ENCODE measurements at places on chromosomes 2 and 18.

- DNase-seq, result no peak
Measured at GRCh38 chr2:173982918-173983317, 17.7 kb upstream of the SP3 start.

DNA sequence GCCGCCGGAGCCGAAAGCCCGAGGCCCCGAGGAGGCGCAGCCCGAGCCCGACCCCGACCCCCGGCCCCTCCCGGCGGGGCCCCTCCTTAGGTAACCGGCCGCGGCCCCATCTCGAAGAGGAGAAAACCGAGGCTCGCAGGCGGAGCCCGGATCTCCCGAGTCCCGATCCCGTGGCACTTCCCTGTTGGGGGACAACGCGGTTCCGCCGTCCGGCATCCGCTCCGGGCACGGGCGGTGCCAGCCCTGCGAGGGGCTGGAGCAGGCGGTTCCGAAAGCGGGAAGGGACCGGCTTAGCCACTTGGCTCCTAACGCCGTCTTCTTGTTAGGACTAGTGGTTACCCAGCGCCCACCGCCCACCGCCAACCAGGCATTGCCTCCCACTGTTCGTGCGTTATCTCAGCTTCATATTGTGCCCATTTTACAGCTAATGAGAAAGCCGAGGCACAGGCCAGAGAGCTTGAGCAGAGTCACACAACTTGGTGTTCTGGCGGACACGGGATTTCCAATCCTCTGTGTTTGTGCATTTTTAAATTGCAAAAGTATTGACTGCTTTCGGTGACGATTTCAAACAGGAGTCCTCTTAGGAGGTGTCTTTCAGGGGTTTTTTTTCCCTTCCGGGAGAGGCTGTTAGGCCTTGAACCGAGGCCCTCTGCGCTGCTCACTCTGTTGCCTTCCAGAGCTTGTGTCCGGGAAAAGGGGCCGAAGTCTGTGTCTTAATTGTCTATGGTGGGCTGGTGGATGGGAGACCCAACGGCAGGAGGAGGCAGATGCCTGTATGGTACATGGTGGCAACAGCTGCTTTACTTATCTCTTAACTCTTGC is 562 bp downstream of the CENPA start:
- DNase-seq, result peak; percentile 33

- DNase-seq, result no peak
Measured at GRCh38 chr18:25146512-25146910, 205.5 kb downstream of the ZNF521 start.

DNA sequence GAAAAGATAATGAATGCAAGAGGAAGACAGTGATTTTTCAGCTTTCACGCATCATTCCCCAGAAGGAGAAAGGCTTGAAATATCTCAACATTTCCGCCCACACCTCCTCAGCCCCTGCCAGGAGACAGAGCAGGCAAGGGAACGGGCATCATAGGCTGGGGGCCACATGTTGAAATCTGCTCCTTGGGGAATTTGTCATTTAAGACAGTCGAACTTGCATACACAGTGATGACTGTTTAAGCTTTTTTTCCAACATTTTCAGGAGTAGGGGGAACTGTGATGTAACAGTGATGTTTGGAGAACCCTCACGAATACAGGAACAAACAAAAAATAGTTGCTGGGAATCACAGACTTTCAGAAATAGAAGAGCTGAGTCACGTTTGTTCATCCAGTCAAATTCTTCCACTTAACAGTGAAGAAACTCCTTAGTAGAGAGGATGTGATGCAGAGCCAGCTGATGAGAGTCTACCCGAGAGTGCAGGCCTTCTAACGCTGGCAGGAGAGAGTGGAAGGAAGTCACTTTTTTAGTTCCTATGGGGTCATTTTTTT is 266.8 kb downstream of the ALPK2 start:
- no peak for DNase-seq

GRCh38 chr18:8469544-8470130 is 139.6 kb upstream of the RAB12 start:
- DNase-seq, result no peak

DNA sequence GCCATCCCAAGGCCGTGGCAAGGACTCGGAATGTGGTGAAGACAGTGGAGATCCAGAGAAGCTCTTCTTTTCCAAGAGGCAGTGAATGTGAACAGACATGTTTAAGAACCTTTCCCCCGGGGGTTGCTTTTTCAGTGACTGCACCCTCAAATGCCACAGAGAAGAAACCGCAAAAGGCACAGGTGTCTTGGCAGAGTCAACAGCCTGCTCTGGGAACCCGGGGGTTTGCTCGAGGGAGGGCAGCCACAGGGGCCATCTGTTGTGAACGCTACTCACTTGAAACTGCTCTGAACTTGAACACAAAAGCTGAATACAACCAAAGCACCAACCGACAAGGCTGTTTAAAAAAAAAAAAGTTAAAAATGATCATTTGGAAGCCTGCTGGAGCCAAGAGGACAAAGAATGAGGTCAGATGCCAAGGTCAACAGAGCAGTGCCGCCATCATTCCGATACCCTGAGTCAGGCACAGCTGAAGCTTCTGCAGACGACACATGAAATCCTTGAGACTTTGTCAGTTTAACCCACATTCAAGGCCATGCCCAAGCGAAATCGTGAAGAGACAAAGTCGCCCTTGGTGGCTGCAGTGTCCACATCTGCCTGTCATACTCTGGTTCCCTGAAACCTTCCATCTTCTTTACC is 47.4 kb downstream of the PSMG2 start:
- no peak for DNase-seq
